ENCODE measurements at places on chromosomes 3 and 15.
A peak's percentile ranks its signal among the peaks of the same experiment; 100 is the strongest.

DNA sequence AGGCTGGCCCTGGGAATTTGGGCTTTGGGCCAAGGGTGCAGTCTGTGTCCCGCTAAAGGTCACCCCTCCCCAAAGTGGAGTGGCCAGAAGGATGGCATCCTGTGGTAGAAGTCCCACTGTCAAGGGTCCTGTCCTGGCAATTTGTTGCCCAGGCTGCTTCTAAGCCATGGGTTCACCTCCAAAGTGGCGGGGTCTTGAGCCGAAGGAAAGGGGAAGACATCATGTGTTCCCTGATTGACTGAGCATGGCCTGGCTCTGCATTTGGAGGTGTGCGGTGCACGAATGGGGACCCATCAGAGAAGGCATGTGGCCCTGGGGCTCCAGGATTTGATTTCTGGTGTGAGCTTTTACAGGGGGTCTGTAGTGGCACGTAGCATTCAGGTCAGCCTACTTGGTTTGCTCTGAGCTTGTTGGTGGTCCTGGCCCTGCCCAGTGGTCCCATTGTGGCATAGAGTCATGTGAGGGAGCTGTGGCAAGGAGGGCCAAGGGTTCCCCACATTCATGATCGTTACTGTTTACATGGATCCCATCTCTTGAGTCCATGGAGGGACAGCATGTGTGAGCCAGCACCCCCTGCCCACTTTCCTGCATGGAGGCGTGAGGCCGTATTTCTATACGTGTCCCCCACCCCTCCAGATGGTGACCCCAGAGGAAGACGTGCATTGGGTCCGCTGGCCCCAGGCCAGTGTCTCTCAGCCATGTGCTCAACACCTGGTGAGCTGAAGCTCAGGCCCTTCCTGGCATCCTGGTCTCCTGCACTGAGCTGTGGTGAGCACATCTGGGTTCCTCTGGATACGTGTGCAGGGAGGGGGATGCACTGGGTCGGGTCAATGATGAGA, 225.1 kb downstream of the SNRPN start:
- peak; percentile 26 for DNase-seq

- no peak for DNase-seq
These were observed 1.8 kb downstream of the CX3CR1 start for GRCh38 chr3:39277893-39278615.

DNA sequence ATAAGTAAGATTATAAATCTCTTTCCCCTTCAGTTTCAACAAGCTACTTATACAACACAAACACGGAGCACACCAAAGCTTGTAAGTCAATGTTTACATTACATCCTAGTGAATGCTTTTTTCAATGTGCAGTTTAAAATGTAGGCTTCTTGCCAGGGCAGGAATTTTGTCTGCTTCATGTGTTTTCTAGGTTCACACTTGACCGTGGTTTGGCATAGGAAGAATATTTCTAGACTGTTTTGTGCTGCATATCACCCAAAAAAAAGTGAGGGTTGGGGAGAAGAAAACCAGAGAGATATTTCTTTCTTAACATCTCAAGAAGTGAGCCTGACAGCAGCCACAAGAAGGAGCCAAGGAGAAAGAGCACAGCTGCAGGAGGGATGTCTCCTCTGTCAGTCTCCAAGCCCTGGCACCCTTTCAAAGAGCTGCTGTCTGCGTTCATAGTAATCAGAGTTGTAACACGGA, 255.8 kb downstream of the MEIS2 start:
- no peak for DNase-seq

GRCh38 chr3:24963762-24964625, 464.1 kb upstream of the RARB start:
- DNase-seq = no peak

DNA sequence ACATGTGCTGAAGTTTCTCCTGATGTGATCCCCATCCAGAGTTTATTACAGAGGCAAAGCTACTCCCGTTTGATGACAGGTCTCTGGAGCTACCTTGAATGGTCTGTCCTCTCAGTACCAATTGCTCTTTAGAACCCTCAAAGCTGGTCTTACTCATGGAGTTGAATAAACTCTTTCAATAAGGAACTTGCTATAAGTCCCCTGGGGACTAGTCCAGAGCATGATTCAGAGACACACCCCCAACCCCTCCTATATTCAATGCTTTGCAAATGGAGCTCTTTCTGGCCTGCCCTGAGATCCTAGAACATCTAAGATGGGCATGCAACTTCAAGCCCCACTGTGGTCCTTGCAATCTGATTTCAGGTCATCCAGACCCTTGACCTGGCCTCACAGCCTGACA, 23.9 kb upstream of the TPM1 start:
- no peak for DNase-seq

DNA sequence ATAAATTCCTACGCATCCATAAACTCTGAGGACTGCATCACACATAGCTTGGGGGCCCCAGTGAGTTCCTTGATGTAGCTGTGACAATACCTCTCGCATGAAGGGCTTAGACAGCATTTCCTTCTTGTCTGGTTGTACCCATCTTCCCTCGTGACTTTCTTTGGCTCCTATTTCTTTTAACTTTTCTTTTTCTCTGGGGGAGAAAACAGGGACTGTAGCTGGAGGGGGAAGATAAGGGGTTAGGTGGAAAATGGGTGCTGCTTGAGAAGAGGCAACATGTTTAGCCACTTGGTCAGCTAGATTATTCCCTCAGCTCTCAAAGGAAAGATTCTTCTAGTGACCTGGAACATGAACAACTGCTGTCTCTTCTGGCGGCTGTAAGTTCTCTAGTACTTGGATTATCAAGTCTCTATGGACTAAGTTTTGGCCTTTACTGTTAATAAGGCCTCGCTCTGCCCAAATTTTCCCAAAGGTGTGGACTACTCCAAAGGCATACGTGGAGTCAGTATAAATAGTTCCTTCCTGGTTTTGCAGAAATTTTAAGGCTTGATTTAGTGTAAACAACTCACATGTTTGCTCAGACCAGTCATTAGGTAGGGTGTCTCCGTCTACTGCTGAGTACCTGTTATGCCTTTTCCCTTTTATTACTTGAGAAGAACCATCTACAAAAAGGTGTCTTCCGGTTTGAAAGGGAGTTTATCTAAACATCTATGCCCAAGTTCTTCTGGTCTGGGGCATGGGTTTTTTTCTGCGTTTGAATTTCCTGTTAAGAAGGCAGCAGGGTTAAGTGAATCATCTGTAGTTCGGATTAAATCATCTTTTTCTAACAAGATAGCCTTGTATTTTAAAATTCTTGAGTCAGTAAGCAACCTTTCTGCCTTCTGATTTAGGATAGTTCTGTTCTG, 21.0 kb upstream of the ATG7 start:
- no peak for DNase-seq

DNA sequence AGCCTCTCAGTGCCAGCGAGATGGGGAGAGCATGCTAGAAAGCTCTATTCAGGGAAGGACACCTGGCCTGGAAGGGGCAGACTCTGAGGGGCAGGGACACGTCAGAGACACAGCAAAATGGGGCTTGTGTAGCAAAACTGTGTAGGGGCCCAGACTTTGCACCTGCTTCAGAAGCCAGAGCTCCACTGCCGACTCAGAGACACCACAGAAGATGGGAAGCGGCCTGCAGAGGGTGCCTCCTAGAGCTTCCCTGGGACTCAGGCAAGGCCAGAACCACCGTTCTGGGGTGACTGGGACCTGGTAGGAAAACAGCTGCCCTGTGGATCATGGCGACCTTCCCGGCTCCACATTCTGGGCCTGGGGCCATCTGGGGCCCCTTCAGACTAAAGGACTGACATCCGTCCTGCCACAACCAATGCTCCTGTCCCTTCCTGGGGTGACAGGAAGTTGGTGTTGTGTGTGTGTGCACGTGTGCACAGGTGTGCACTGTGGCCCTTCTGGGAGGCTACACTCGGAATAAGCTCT, 17.4 kb upstream of the TKT start:
- no peak for DNase-seq

DNA sequence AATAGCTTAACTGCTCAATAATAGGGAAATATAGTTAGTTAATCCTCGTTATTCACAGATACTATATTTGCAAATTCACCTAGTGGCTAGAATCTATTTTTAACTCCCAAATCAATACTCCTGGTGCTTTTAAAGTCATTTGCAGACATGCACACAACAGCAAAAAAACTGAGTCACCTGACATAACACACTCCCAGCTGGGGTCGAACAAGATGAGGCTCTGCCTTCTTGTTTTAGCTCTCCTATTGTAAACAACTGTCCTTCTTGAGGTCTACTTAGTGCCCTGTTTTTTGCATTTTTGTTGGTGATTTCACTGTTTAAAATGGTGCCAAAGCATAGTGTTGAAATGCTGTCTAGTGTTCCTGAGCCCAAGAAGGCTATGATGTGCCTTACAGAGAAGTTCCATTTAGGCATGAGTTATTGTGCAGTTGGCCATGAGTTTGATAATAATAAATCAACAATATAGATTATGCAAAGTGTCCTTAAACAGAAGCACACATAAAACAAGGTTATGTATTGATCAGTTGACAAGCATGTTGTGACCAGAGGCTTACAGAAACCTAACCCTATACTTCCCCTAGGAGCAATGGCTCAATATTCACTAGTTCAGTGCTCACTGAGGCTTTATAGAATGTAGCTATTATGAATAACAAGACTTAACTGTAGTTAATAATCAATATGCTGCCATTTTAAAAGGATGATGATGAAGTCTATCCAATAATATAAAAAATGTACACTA, 18.6 kb downstream of the MAP3K13 start:
- no peak for DNase-seq

- DNase-seq = no peak
These were observed 394.8 kb downstream of the FHIT start for GRCh38 chr3:60856257-60857046.

DNA sequence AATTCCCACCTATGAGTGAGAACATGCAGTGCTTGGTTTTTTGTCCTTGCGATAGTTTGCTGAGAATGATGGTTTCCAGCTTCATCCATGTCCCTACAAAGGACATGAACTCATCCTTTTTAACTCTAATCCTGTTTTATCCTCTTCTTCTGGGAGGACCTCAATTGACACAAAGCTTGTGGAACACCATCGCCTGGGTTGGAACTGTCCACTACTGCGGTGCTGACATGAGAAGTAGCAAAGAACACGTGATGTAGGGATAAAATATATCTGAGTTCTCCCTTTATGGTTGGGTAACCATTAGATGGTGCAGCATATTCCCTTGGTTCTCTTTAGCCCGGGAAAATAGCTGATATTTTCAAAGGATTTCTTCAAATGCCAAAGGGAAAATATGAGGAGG, 105.3 kb upstream of the TOPAZ1 start:
- DNase-seq = no peak

DNA sequence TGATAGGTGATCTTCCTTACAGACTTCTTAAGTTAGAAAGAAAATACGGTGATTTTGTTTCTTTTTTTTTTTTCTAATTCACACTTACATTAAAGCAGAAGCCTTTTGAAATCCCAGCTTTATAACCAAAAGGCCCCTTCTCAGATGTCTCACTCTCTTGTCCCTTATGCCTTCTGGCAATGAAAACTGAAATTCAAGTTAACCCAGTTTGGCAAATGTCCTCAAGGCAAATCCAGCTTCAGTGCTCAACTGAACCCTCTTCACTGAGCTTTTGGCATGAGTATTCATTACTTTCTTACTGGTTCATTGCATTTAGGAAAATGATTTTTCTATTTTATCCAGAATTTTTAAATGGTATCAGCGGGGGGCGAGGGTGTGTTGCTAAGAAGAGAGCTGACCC, 17.0 kb downstream of the PLCH1 start:
- DNase-seq = no peak

GRCh38 chr15:89631902-89632264, 23.4 kb downstream of the KIF7 start:
- no peak for DNase-seq

DNA sequence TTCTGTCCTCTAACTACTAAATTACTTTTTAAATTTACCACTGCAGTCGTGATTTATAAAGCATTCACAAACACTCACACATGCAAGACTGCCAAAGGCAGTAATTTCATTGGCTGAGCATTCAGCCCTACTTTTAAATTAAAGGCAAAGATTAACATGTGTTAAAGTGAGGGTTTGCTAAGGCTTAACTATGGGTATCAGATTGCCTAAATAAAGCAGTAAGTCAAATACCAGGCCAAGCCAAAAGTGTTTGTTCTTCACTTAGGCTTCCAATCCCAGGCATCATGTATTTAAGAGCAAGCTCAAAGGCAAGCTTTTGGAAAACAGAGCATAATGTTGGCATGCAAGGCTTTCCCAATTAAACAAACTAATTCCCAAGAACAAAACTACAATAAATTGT, 187.3 kb downstream of the SUCNR1 start:
- DNase-seq = no peak

GRCh38 chr15:90757461-90757860, 40.3 kb downstream of the BLM start:
- DNase-seq = no peak

DNA sequence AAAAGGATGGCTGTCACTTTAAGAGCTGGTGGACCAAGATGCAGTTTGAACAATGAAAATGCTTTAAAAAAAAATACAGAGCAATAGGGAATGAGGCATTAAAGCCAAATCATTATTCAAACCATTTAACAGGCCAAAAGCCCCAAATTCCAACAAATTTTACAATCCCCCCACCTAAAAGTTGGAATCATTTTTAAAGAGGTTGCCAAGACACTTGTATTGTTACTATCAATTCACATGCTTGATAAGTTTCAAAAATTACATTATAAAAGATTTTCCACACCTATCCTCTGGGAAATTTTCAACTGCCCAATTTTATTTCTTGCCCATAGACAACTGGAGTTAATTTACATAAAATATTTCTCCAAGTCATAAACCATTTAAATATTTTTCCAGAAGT, 192.3 kb upstream of the ARHGEF26 start:
- DNase-seq = no peak

- DNase-seq = no peak
These were observed 497.9 kb upstream of the SGO1 start for GRCh38 chr3:20683910-20684309.

GRCh38 chr3:152100491-152101132, 168.1 kb upstream of the MBNL1 start:
- DNase-seq = no peak

DNA sequence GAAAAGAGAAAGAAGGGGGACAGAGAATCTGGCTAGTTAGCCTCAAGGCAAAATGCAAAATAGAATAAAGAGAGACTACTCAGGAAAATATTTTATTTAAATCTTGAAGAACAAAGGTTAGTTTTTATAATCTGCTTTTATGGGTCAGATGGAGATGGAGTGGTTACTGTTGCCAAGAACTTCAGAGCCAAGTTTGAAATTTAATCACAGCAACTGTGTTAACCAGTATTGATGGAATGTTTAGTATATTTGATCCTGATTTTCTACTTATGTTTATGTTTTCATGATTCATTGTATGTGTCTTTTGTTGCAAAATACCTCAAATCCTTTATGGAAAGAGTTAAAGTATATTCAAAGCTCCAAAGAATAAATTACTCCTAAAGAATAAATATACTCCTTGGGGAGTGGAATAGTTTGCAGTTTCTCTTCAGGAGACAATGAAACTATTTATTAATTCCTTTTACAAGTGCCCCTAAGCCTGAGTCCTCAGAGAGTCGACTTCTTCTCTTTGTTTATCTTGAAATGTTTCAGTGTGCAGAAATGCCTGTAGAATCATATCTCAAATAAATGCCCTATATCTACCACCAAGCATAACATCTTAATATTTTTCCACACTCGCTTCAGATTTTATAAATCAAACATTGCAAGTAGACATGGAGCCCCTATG, 60.9 kb upstream of the THSD4 start:
- no peak for DNase-seq

GRCh38 chr3:69484507-69485393, 98.9 kb upstream of the FRMD4B start:
- no peak for DNase-seq

- DNase-seq = no peak
These were observed 341.3 kb upstream of the THBS1 start for GRCh38 chr15:39239562-39239961.

GRCh38 chr15:36773698-36774097, 194.3 kb downstream of the CDIN1 start:
- DNase-seq = no peak

All from CD8-positive, alpha-beta memory T cell (primary cell).